CD4-positive, alpha-beta T cell (primary cell): ENCODE measurements at places on chromosomes 16 and 17.

- no peak for DNase-seq
- no peak overlapping the region for H3K27ac ChIP-seq
- no peaks in the 10 kb centered on the region for H3K36me3 ChIP-seq
Observed at GRCh38 chr16:76906552-76906951, 284.4 kb upstream of the MON1B start.

DNA sequence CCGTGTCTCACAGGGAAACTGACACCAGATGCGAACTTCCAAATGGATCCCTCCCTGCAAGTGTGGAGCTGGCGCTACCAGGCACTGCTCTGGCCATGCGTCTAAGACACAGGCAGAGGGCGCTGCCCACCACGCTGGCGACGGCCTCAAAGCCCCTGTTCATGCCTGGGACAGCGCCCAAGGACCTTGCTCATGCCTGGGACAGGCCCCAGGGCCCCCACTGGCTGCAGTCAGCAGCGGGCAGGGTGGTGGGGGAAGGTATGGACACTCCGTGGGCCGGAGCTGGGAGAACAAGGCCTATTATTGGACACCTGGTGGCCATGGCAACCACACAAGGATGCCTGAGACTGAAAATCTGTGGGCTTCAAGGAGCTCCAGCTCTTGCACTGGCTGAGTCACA lies 8.8 kb downstream of the ZG16B start:
- H3K36me3 ChIP-seq, result no peaks in the 10 kb centered on the region
- H3K4me1 ChIP-seq, result peaks cover 46% of the 10 kb centered on the region
- DNase-seq, result peak; percentile 52
- H3K27ac ChIP-seq, result no peak overlapping the region
- no peak overlapping the region for H3K4me3 ChIP-seq
- H3K27me3 ChIP-seq, result no peaks in the 10 kb centered on the region

GRCh38 chr16:71426069-71426879 lies 15.6 kb downstream of the TLE7 start:
- H3K36me3 ChIP-seq, result no peaks in the 10 kb centered on the region
- H3K4me3 ChIP-seq, result peak overlapping the region; percentile 45
- DNase-seq, result no peak
- H3K4me1 ChIP-seq, result no peaks in the 10 kb centered on the region
- H3K27me3 ChIP-seq, result peaks cover 11% of the 10 kb centered on the region

DNA sequence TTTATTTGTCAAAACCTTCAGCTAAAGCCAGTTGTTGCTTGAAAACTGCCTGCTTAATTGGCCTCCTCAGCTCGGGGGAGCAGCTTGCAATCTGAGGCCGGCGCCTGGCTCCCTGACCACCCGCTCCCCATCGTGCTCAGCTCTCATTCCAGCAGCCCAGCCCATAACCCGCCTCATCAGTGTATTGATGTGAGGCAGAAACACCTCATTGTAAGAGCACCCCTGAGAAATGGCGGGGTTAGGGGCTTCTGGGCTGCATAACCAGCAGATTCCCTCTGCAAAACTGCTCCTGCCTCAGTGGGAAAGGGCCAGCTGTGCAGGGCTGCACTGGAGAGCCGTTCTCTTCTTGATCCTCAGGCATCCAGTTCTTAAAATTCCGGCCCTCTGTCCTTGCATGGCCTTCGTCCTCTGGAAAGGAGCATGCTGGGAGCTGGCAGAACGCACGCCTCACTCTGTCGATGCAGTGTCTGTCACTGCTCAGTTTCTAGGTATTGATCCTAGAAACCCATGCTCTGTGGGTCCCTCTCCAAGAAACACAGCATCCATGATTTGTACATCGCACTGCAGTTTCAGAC lies 113.8 kb upstream of the CHMP6 start:
- no peaks in the 10 kb centered on the region for H3K27me3 ChIP-seq
- no peak for DNase-seq
- H3K4me3 ChIP-seq, result peak overlapping the region; percentile 38
- H3K36me3 ChIP-seq, result peaks cover 26% of the 10 kb centered on the region
- peak overlapping the region; percentile 11 for H3K27ac ChIP-seq
- peaks cover 28% of the 10 kb centered on the region for H3K4me1 ChIP-seq

DNA sequence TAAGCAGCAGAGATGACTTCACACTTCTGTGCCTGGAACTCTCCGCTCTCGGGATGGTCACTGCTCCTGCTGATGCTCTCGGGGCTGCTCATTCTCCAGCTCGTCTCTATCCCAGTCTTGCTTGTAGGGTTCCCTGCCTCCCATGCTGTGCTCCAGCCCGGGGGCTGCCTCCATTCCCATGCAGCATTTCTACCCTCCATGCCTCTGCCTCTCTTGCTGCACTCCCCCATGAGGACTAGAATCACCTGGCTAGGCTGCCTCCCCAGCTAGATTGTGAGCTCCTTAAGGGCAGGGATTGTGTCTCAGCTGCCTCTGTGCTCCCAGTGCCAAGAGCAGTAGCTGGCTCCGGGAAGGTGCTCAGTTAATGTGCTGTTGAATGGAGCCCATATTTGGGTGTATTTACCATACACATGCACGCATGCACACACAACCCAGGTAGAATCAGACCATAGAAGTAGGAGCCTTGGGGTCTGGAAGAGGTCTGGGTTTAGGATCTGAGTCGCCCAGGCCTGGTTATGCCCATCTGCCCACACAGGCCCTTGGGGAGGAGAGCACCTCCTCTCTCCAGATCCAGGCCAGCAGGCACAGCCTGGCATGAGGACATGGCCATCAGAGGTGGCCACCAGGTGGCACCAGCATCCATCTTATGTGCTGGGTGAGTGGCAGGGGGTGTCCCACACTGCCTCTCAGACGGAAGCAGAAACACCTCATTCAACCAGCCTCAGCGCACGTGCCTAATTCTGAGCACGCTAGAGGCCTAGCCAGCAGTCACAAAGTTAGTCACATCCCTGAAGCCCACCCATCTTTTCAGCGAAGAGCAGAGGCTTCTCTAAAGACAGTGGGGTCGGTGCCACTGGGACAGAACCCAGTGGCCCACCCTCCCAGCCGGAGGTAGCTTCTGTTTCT lies 9.3 kb downstream of the GIT1 start:
- H3K27me3 ChIP-seq, result no peaks in the 10 kb centered on the region
- DNase-seq, result peak; percentile 91
- peaks cover 74% of the 10 kb centered on the region for H3K36me3 ChIP-seq
- peaks cover 27% of the 10 kb centered on the region for H3K4me1 ChIP-seq

- no peak for DNase-seq
- H3K4me3 ChIP-seq, result no peak overlapping the region
- H3K36me3 ChIP-seq, result no peaks in the 10 kb centered on the region
Observed at GRCh38 chr16:85536073-85536410, 77.1 kb upstream of the GSE1 start.

GRCh38 chr17:74963656-74964055 lies 8.9 kb downstream of the HID1 start:
- H3K4me3 ChIP-seq, result no peak overlapping the region
- H3K4me1 ChIP-seq, result peaks cover 12% of the 10 kb centered on the region
- H3K27ac ChIP-seq, result no peak overlapping the region
- no peaks in the 10 kb centered on the region for H3K36me3 ChIP-seq
- H3K27me3 ChIP-seq, result no peaks in the 10 kb centered on the region

DNA sequence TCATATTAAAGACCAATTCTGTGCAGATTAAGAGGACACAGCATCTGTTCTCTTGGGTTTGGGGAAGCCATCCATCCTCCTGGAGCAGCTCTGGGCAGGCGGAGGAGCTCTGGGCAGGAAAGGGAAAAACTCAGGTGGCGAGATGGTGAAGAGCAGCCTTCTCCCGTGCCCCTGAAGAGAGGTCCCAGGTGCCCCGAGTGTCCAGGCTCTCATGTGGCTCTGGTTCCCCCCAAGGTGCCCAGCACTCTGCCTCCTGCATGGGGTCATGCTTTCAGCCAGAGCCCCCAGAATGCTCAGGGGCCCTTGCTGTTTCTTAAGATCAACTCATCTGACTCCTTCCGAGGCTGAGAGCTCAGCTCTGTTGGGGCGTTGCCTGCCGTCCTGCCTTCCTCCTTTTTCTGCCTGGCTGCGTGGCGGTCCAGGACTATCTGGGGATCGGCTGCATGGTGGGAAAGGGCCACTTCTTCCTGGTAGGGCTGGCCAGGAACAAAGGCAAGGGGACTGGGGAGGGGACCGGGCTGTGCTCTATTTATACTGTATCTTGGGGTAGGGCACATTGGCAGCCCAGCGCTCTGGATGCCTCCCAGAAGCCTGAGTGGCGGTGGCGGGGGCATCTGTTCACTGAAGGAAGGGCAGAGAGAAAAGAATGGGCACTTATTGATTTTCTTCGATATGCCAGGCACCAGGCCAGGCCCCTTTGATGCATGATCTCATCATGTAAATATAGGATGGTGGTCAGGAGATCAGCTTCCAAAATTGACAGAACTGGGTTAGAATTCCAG lies 103.2 kb upstream of the SDK2 start:
- H3K36me3 ChIP-seq, result no peaks in the 10 kb centered on the region
- no peak overlapping the region for H3K4me3 ChIP-seq
- H3K27ac ChIP-seq, result no peak overlapping the region
- H3K27me3 ChIP-seq, result peaks cover 2% of the 10 kb centered on the region
- no peaks in the 10 kb centered on the region for H3K4me1 ChIP-seq
- no peak for DNase-seq

DNA sequence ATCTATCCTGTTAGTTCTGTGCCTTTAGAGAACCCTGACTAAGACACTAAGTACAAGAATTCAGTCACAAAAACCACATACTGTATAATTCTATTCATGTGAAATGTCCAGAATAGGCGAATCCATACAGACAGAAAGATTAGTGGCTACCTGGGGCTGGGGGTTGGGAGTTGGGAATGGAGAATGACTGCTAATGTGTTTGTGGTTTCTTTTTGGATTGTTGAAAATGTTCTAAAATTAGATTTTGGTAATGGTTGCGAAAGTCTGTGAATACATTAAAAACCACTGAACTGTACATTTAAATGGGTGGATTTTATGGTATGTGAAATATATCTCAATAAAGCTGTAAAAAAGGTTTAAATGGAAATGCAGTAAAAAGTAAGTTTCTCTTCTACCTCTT lies 80.4 kb upstream of the AKTIP start:
- no peaks in the 10 kb centered on the region for H3K27me3 ChIP-seq
- DNase-seq, result no peak
- H3K27ac ChIP-seq, result no peak overlapping the region
- H3K4me1 ChIP-seq, result no peaks in the 10 kb centered on the region
- H3K36me3 ChIP-seq, result no peaks in the 10 kb centered on the region
- H3K4me3 ChIP-seq, result no peak overlapping the region

GRCh38 chr16:29975811-29976511 lies 2.3 kb downstream of the TAOK2 start:
- H3K36me3 ChIP-seq, result peaks cover 32% of the 10 kb centered on the region
- no peak for DNase-seq
- peaks cover 39% of the 10 kb centered on the region for H3K4me1 ChIP-seq
- H3K27me3 ChIP-seq, result no peaks in the 10 kb centered on the region
- peak overlapping the region; percentile 99 for H3K4me3 ChIP-seq
- H3K27ac ChIP-seq, result no peak overlapping the region

DNA sequence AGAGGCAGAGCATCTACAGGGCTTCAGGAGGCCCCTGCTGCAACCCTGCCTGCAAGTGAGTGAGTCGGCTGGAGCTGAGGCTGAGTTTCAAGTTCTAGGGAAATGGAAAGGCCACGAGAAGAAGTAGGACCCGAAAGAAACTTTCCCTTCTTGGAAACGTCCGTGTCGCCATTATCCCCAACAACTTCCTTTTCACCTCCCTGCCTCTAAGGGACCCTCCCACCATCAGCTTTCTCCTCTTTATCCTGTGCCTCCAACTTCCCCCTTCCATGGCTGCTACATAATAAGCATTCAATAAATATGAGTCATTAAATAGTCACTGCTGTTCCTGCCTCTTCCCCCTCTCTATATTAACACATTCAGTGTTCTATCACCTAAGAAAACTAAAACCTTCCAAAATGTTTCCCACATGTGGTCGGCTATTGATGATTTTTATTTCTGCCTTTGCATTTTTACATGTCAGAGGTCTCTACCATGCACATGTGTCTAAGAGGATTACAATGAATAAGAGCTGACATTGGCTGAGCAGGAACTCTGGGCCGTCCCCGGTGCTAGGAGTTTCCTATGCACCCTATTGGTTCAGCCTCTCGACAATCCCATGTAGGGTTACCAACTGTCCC lies 115.9 kb upstream of the TNRC6C start:
- no peak overlapping the region for H3K27ac ChIP-seq
- H3K27me3 ChIP-seq, result no peaks in the 10 kb centered on the region
- DNase-seq, result no peak
- H3K36me3 ChIP-seq, result no peaks in the 10 kb centered on the region
- H3K4me1 ChIP-seq, result peaks cover 61% of the 10 kb centered on the region

GRCh38 chr16:85448557-85449190 lies 164.4 kb upstream of the GSE1 start:
- peaks cover 50% of the 10 kb centered on the region for H3K4me1 ChIP-seq
- peak; percentile 65 for DNase-seq
- no peaks in the 10 kb centered on the region for H3K36me3 ChIP-seq
- H3K27me3 ChIP-seq, result no peaks in the 10 kb centered on the region

GRCh38 chr17:3558603-3559269 lies 1.1 kb upstream of the TRPV3 start:
- H3K4me3 ChIP-seq, result no peak overlapping the region
- H3K4me1 ChIP-seq, result peaks cover 19% of the 10 kb centered on the region
- no peaks in the 10 kb centered on the region for H3K27me3 ChIP-seq

DNA sequence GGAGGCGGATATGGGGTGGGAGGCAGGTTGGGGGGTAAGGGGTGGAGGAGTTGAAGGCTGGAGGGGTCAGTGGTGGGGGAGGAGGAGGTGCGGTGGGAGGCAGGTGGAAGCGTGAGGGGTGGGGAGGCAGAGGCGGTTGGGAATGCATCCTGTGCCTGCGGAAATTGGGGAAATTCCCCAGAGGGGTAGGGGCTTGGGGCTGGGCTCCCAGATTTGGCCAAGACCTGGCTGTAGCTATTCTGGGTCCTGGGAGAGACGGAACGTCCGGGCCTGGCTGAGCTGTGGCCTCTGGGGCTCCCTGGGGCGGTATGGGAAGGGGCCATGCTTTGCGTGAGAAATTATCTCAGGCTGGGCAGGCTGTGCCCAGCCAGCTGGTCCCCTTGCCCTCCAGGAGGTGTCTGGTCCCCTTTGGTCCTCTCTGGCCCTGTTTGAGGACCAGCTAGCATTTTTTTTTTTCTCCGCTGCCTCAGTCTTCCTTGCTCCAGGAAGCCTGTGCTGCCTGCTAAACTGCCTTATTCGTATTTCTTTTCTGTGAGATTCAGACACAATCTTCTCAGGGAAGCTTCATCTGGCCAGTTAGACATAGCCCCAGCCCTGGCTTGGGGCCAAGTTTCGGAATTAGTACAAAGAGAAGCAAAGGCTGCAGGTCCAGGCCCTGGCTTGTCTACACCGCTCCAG lies 7.3 kb upstream of the TRPV2 start:
- H3K36me3 ChIP-seq, result no peaks in the 10 kb centered on the region
- H3K4me1 ChIP-seq, result peaks cover 11% of the 10 kb centered on the region
- H3K4me3 ChIP-seq, result no peak overlapping the region
- no peak overlapping the region for H3K27ac ChIP-seq
- DNase-seq, result no peak

DNA sequence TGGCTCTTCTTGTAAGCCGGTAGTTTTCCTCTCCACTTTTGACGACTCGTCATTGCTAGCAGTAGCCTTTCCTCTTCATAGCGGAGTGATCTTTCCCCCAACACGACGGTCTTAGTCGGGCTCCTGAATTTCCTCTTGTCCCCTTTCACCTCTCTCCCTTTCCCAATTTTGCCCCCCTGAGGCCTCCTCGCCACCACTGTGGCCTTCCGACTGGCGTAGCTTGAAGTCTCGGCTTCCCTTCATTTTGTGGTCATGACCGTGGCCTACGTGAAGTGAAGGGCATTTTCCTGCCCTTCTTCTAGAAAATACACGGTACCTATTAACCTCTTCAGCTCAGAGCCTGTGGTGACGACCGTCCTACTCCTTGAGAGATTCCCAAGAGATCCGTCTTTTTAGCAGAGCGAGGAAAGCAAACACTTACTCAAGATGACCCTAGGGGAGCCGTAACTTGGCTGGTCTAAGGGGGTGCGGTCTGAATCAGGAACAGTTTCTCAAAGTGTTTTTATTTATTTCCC lies 787 bp downstream of the PRKAR1A start:
- H3K27ac ChIP-seq, result peak overlapping the region; percentile 62
- H3K4me3 ChIP-seq, result peak overlapping the region; percentile 80
- no peak for DNase-seq
- no peaks in the 10 kb centered on the region for H3K27me3 ChIP-seq
